Amniotic epithelial cell (primary cell): ENCODE measurements at places on chromosomes 1 and 21.

- peak; percentile 77 for DNase-seq
Measured at GRCh38 chr1:11918799-11919519, 7.3 kb downstream of the KIAA2013 start.

GRCh38 chr1:206803221-206803730, 31.0 kb upstream of the IL10 start:
- DNase-seq = no peak

GRCh38 chr1:197907846-197908616, 5.6 kb downstream of the C1orf53 start:
- DNase-seq = no peak

DNA sequence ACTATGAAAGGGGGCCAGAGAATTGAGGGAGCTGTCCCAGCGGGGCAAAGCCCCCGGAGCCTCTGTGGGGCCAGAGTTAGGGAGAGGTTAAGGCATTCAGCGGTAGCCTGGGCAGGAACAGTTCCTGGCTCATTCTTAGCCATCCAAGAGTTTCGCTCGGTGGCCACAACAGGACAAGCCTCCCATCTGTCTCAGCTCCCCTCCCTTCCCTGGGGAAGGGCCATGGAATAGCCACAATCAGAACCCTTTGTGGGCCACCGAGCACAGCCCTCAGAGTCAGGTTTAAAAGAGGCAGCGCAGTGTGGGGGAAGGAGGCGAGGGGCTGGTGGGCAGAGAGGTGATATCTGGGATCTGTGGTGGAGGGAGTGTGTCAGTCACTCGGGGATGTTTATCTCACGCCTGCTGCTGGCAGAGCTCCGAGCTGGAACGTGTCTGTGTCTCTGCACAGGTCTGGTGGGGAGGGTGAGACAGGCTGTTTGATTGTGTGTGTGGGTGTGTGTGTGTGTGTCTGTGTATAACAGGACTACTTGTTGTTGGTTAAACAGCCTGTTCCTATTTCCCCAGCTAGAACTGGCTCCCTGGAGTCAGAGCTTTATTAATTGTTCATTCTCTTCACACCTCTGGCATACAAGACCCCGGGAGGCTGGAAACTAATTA, 49.6 kb upstream of the GOLT1A start:
- peak; percentile 71 for DNase-seq

DNA sequence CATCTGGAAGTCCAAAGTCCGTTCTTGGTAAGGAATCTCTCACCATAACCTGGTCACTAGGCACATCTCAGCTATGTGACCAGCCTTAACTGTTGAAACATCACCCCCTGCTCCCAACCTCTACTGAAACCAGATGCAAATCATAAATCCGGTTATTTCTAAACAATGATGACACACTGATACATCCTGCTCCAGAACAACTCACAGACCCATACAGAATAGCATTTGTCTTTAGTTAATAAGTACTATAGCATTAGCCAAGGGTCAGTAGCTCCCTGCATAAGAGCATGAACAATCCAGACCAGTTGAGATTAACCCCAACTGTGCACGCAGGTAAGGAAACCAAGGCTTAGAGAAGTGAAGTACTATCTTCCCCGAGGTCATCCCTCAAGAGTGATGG, 38.0 kb upstream of the KCTD3 start:
- DNase-seq = peak; percentile 27

- DNase-seq = peak; percentile 76
Measured at GRCh38 chr21:26077521-26077920, 93.0 kb downstream of the APP start.

- DNase-seq = peak; percentile 46
Measured at GRCh38 chr1:33082575-33083108, 1.7 kb downstream of the AZIN2 start.
